ENCODE measurements at places on chromosomes 11 and 22. TPM values are rescaled to one million over a fixed set of nuclear protein-coding genes. Genes with fewer than 3 reads are reported as not detected.

The CRACR2B gene
- total RNA-seq, result 47.9 TPM

The CDC45 gene
- total RNA-seq, result 2.8 TPM

The ANKK1 gene
- 3.8 TPM for total RNA-seq

The NXPE2 gene
- 0.37 TPM for total RNA-seq

The CFAP300 gene
- 1.2 TPM for total RNA-seq

The OR10G6 gene
- not detected for total RNA-seq

The ARVCF gene
- 53.7 TPM for total RNA-seq

The HTR3A gene
- total RNA-seq, result not detected

The GPHA2 gene
- total RNA-seq, result not detected

The DNAJC4 gene
- total RNA-seq, result 31.7 TPM

The CAVIN3 gene
- 27.1 TPM for total RNA-seq

The SLC16A8 gene
- total RNA-seq, result 0.80 TPM

DNA sequence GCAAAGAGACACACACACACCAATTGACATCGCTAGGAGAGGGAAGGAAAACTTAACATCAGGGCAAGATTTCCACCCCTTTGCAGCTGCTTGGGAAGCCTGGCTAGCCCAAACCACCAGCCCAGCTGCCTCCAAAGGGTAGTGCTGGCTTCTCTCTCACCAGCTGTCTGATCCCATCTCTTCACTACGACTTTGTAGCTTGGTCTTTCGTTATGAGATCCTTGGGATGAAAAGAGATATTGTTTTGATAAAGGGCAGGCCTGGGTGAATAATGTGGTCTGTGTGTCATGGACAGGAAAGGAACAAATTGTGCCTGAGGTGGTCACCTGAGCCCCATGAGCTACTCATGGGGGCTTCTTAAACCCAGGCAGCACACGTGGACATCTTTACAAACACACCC is 101.9 kb downstream of the ARL14EP start:
- no peak for DNase-seq

DNA sequence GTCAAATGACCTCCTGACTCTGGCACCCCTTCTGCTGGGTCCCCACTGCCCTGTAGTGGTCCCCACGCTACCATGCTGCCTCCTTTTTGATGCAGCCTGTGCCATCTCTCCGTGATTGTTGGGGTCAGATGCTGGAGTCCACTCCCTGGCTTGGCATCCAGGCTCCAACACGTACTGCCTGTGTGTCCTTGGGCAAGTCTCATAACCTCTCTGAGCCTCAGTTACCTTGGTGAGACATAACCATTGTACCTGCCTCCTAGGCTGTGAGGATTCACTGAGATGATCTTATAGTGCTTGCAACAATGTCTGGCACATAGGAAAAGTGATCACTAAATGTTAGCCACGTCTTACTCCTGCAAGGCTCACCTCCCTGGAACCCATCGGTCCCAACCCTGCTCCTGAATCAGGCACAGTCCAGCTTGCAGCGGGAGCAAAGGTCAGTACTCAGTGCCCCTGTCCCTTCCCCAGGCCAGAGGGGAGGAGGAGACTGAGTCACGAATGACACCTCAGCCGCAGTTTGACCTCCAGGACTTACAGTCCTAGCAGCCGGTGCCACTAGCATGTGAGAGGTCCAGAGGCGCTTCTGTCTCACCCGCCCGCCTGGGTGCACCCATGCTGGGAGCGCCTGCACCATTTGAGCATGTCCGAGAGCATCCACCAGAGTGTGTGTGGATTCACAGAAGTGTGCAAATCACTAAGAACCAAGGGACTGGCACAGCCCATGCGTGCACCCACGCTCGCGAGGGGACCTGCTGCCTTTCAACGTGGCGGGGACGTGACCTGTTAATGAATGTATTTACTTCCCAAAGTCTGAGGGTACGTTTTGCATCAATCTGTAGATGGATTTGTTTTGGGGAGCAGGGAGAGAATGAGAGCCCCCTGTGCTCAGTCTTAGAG is 3.0 kb upstream of the APOA4 start:
- DNase-seq, result no peak

- DNase-seq, result no peak
Observed at GRCh38 chr22:36765943-36766450, 9.9 kb downstream of the IFT27 start.

GRCh38 chr11:40877256-40877655 is 582.2 kb downstream of the LRRC4C start:
- no peak for DNase-seq

DNA sequence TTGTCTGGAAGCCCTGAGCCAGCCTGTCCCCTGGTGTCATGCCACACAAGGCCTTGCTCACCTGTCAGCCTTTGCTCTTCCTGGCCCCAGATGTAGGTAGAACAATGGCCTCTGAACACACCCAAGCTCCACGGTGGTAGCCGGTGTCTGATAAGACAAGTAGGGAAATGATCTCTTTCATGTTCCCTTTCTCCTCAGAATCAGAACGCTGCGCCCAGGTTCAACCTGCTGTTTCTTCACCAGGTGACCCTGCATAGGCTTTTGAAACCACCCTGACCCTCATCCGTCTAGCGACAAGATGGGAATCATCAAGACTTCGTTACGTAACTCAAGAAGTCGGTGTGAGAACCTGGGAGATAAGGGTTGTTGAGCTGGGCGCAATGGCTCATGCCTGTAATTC is 28.7 kb upstream of the YWHAH start:
- DNase-seq, result no peak

DNA sequence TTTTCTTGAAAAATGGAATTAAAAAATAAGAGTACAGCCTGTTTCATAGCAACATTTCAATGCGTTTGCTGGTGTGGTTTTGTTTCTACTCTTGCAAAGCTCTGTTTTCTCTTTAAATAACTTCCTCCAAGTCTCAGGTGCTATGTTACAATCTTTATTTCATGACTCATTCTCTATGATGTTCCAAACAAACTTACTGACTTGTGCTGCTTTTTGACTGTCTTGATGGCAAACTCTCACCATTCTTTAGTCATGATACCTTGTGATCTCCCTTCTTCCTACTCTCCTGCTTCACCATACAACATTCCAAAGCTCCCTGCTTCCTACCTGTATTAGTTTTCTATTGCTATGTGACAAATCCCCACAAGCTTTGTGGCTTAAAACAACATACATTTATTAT is 166.1 kb downstream of the C11orf91 start:
- DNase-seq, result no peak

- DNase-seq, result no peak
Observed at GRCh38 chr11:16791191-16791961, 52.9 kb downstream of the C11orf58 start.

DNA sequence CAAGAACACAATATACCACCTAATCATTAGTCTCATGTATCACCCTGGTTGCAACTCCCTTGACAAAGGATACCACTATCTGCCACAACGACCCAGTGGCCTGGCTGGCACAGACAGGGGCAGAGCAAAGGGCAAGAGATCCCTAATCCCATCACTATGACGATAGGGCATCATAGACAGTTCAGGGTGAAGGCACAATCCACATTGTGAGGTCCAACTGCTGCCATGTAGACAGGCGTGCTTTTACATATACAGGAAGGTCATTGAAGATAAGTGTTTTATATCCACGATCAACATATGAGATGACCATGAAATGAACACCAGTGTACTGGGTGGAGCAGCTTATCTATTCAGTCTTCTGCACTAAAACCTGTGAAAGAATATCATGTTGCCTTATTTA is 94.6 kb downstream of the IGLL1 start:
- DNase-seq, result no peak

GRCh38 chr22:22074634-22075381 is 92.2 kb upstream of the TOP3B start:
- DNase-seq, result no peak

- DNase-seq, result no peak
Observed at GRCh38 chr11:134819041-134819440, 407.0 kb upstream of the B3GAT1 start.

DNA sequence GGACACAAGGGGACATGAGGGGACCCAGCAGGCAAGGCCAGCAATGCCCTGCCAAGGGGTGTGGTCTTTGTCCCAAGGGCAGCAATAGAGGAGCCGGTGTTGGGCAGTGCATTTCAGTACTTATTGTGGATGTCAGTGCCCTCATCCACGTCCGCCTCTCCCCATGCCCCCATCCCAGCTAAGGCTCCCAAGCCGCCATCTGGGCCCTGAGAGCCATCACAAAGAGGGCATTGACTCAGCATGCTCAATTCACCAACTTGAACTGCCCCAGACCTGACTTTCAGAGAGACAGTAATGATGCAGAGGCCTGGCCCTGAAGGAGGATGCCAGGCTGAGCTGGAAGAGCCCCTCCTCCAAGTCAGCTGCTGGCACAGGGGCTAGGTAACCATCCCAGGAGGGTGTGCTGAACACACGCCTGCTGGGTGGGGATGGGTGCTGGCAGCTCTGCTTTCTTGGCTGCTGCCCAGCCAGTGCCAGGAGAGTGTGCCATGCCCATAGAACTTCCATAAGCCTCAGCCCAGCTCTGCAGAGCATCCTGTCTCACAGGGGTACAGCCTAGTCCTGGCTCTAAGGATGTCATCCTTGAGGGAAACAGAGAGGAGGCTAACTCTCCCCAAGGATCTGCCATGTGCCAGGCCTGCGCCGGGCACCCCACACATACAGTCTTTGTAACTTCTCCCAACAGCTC is 46.5 kb downstream of the PDE2A start:
- DNase-seq, result no peak

DNA sequence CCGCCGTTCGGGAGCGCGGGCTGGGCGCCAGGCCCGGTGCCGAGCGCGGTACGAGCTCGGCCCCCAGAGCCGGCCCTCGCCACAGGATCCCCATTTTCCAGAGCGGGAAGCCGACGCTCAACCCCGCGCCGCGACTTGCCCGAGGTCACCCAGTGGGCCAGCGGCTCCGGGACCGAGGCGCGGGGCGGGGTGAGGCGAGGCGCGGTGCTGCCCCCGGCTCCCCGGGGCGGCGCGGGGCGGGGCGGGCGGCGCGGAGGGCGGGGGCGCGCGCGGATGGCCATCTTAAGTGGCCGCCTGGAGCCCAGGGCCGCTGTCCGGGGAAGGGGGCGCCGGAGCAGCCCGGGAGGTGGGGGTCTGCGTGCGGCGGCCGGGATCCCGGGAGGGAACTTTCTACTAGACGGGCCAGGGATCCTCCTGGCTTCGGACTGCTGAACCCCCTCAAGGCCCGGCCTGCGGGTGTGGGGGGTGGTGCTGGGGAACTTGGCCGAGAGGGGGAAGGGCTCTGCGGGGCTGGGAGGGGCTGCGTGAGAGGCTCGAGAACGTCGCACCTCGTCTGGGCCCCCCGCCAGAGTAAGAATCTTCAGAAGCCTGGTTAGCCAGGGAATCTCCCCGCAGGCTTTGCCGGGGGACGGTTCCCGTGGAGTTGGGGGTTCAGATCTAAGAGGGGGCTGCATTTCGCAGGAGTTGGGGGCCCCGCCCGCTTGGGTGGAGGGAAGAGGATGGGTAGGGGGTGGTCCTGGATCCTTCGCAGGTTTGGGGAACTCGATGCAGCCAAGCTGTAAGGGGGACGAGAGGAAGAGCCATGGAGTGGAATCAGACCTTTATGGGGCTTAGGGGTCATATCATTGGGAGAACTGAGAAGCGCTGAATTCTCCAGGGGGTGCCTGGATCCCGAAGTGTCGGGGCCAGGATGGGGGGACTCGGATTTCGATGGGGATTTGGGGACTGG is 678 bp upstream of the INPPL1 start:
- DNase-seq, result no peak

- DNase-seq, result peak; percentile 80
Observed at GRCh38 chr22:49720279-49720959, 107.3 kb downstream of the BRD1 start.

DNA sequence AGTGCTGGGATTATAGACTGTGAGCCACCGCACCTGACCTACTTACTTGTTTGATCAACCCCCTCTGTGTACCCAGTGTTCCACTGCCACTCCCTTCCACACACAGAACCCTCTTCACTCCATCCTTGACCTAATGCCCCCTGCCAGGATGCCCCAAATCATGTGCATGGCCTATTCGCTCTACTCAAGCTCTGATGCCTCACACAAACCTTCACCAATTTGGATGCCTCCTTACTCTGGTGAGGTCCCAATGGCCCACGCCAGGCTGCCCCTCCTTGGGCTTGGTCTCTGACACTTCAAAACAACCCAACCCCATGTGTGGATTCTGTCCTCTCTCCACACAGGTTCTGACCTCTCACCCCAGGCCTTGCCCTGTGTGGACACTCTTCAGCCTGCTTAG is 9.4 kb upstream of the PSMC3 start:
- no peak for DNase-seq

GRCh38 chr11:64206457-64207255 is at the start of gene FERMT3:
FERMT3 (plus strand) TSS chr11:64206721; CDS start chr11:64207365, 644 bp downstream.
- DNase-seq, result peak; percentile 68

GRCh38 chr11:119728211-119728626 is 781 bp downstream of the NECTIN1 start:
- DNase-seq, result no peak

- no peak for DNase-seq
Observed at GRCh38 chr22:37267661-37268413, 14.5 kb upstream of the CYTH4 start.

DNA sequence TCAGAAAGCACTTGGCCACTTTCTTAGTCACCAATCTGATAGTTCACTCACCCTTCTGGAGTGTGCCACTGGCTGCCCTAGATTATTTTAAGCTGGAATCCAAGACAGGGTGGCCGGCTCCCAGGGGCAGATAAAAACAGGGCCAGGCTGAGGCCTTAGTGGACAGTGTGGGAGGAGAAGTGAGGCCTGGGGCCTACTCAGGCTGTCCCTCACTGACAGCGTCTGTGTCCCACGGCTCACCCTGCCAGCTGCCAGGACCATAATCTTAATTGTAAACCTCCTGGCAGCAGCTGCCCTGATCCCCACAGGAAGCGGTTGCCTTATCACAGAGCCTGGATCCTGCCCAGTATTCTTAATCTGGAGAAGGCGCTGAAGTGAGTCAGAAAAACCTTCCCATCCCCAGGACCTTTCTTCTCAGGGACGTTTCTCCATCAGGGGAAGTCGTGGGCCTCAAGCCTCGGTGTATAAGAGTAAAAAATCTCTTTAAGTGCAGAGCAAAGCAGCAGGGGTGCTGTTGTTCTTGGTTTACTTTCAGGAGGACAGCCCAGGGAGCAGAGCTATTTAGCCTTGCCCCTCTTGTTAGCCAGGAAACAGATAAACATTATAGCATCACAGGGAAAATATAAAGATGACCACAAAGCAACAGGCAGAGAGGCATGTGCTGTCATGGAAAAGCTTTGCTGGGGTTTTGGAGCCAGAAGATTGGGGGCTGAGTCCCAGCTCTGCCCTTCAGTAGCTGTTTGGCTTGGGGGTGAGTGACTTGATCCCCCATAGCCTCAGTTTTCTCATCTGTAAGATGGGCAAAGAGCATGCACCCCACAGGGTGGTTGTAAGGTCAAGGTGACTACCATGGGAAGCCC is 39.6 kb downstream of the TSPAN18 start:
- peak; percentile 78 for DNase-seq
